ENCODE measurements at places on chromosomes 5 and 9. TPM values are rescaled to one million over a fixed set of nuclear protein-coding genes. Genes with fewer than 3 reads are reported as not detected.
A peak's percentile ranks its signal among the peaks of the same experiment; 100 is the strongest.

Gene PCDHA11
- 0.10 TPM for total RNA-seq

Gene PCDHGC4
- total RNA-seq, result 0.22 TPM

Gene NAIF1
- total RNA-seq, result 15.7 TPM

Gene PLAC8L1
- total RNA-seq, result not detected

- no peak for DNase-seq
These were observed 261.5 kb downstream of the FANCC start for GRCh38 chr9:95055851-95056551.

GRCh38 chr9:29150606-29151005, 1577.3 kb upstream of the C9orf72 start:
- DNase-seq, result peak; percentile 8

DNA sequence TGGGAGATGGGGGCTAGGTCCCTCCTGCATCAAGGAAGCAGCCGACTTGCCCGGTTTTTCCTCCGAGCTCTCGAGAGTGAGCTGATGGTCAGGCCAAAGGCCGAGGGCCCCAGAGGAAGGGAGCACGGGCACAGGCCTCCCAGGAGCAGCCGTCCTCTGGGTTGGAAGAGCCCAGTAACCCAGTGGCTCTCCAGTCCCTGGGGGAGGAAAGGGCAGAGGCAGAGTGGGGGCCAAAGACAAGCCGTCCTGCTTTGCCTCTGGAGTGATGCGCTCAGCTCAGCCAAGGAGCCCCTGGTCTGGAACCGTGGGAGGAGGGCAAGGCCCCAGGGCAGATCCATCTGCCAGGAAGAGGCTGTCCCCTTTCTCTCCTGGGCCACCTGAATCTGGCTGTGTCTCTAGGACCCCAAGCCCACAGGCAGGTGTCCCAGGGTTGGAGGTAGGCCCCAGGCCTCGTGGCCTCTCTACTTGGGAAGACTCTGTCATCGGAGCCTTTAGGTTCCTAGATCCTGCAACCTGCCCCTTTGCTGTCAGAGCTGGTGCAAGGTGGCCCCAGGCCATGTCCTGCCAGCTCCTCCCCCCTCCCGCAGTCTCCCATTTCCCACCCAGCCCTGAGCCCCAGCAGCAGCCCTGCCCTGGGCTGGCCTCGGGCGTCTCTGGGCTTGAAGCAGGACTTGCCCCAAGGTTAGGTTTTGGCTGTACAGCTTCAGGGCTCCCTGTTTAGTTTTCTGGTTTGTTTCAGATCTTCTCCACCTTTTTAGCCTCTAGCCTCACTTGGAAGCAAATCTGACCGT, 224.1 kb downstream of the CACNA1B start:
- no peak for DNase-seq

GRCh38 chr9:108207561-108208165, 648.1 kb downstream of the ACTL7B start:
- DNase-seq, result no peak

- no peak for DNase-seq
These were observed 7.6 kb downstream of the DCANP1 start for GRCh38 chr5:135439231-135440205.

DNA sequence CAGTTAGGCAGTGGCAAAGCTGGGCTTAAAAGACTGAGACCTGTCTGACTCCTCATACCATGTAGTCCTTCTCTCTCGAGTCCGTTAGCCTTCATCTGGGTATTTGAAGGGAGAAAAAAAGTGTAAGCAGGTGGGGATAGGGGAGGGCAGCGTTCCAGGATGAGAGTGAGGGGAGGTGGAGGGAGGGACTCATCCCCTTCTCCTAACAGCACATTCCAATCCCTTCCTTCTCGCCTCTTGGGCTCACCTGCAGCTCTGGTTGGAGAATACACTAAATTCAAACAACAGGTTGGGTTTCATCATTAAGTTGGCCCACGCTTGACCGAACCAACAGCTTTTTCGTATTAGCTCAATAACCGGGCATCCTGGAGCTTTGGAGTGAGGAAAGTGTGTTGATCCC, 3.6 kb downstream of the NEURL1B start:
- DNase-seq, result no peak

DNA sequence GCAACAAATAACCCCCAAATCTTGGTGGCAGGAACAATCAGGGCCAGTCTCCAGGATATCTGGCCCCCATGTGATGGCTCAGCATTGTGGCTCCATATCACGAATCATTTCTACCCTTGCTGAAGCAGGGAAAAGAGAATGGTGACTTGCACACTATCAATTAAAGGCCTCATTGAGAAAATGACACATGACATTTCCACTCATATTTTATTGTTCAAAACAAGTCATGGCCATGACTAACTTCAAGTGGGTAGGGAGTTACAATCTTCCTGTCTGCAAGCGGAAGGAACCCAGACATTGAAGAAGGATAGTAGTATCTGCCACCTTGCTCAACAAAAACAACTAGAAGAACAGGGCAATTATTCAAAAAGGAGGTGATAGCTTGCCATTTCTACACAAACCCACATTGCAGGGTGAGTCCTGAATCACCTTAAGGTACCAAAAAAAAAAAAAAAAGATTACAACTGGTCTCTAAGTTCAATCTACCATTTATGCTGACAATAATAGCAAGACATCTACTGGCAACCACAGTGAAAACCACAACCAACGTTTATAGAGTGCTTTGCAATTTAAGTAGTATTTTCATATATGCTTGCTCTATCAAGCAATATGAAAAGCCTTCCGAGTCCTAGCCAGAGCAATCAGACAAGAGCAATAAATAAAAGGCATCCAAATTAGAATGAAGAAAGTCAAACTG, 186.7 kb upstream of the DAPK1 start:
- no peak for DNase-seq

GRCh38 chr9:78707080-78707479, 410.2 kb downstream of the PSAT1 start:
- no peak for DNase-seq

DNA sequence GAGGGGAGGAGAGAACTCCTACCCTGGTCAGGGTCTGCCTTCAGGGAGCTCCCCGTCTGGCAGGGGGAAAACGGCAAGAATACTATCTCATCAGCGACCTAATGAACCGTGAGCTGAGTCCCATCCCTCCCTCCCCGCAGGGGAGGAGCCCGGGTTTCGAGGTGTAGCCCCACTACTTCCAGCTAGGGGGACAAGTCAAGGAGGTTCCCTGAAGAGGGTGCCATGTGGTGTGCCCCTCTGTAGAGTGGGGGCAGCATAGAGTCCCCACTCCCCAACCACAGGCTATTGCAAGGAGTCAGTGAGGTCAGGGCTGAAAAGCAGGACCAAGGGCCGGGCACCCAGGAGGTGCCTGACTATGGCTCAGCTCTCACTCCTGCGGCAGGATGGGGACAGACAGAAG, 50.9 kb upstream of the RXRA start:
- DNase-seq, result no peak

GRCh38 chr9:131259432-131259898, 16.8 kb downstream of the FAM78A start:
- no peak for DNase-seq

GRCh38 chr5:27734838-27735237, 696.5 kb upstream of the CDH9 start:
- DNase-seq, result no peak

DNA sequence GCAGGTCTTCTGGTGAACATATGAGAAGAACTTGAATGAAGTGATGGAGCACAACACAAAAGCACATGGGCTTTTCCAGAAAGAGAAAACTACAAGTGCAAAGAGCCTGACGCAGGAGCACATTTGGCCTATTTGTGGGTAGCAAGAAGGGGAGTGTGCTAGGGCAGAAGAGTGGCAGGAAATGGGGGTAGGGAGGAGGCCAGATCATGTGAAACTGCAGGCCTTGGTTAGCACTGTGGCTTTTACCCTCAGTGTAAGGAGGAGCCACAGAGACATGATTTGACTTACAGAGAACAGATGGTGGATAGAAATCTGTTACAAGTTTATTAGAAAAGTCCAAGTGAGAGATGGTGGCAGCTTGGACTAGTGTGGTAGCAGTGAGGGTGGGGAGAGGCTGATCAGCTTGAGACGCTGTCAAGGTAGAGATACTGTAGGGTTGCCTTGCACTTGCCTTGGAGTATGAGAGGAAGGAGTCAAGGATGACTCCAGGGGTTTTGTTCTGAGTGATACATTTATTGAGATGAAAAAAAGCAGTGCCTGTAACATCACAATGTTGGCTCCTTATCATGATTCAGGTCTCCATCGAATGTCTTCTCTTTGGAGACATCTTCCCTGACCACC, 126.7 kb downstream of the PPP2R2B start:
- no peak for DNase-seq

DNA sequence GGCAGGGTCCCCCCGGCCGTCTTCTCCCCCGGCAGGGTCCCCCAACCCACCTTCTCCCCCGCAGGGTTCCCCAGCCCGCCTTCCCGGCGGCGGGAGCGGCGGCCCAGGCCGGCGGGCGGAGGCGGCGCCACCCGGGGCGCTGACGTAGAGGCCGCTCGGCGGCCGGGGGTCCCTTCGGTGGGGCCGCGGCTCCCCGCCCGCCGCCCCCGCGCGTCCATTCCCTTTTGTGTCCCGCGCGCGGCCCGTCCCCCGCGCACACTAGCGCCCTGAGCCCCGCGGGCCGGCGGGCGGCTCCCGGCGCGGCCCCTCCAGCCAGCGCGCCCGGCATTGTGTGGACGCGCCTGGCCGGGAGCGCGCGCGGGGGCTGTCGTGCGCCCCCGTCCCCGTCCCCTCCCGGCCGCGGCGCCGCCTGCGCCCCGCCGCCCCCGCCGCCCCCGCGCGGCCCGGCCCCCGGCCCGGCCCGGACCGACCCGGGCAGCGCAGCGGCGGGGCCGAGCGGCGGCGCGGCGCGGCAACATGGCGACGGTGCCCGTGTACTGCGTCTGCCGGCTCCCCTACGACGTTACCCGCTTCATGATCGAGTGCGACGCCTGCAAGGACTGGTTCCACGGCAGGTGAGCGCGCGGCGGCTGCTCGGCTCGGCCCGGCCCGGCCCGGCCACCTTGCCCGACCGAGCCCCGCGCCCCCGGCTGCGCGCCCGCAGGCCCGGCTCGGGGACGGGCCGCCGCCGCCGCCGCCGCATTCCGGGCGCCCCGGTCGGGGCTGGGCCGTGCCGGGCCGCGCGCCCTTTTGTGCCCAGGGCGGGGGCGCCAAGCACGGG, at the start of gene PHF2:
PHF2 (plus strand) TSS at position 327 of the 820 bp plus-strand sequence; CDS start at position 517, 190 bp downstream.
- DNase-seq, result no peak

DNA sequence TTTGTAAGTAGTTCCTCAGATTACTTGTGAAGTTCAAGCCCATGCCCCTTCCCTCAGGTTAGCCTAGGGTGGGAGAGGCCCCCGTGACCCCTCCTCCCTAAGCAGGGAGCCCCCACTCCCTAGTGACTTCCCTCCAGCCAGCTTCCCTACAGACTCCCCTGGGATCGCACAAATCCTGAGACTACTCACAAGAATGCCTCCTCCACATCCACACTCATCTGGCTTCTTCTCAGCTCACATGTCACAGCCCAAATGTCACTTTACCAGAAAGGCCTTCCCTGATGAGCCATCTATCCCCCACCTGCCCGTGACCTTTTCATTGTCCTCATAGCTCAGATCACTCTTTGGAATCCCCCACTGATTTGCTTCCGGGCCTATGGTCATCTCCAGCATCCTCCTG, 96.7 kb upstream of the ARAP3 start:
- peak; percentile 29 for DNase-seq

GRCh38 chr9:14031060-14031414, 282.9 kb downstream of the NFIB start:
- DNase-seq, result no peak

GRCh38 chr5:53472720-53473510, 7.5 kb upstream of the FST start:
- no peak for DNase-seq

- DNase-seq, result no peak
These were observed 37.0 kb downstream of the TMEM215 start for GRCh38 chr9:32820322-32820721.

DNA sequence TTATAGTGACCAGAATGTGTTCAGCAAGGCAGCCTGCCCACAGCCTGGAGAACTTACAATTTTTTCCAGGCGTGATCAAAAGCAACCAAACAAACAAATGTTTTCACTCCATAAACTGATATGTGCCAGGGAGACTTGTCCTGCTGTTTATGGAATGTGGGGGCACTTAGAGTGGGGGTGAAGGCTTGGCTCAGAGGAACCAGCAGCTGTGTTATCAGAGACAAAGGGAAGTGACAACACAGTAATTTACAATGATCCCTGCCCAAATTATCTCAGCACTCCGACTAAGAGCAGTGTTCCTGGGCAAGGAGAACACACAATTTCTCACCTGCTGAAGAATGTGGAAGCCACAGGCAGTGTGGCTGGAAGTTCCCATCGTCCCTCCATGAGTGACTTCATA, 429.1 kb upstream of the IRX4 start:
- no peak for DNase-seq

DNA sequence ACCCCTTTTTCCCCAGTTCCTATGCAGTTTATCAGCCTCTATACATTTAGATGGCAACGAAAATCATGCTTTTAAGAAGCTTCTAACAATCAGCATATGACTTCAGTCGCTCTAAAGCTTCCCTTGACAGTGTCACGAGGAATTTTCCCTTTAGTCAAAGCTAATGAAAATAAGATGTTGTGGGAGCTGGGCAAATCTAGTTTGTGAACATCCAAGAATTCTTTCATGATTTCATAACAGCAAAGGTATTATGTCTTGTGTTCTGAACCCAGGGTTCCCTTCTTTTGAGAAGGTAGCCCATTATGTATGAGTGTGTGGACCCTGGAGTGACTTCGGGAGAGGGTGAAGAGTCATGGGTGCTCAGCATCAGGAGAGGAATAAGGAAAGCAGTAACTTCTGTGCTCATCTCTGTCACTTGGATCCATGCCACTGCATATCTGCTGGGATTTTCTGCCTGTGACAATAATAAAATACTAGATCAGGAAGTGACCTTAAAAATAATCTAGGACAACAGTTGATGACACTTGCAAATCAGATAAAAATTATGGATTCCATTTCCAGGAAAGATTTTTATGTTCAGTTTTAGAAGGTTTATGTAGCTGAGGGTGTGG, 102.4 kb downstream of the PCSK1 start:
- no peak for DNase-seq

DNA sequence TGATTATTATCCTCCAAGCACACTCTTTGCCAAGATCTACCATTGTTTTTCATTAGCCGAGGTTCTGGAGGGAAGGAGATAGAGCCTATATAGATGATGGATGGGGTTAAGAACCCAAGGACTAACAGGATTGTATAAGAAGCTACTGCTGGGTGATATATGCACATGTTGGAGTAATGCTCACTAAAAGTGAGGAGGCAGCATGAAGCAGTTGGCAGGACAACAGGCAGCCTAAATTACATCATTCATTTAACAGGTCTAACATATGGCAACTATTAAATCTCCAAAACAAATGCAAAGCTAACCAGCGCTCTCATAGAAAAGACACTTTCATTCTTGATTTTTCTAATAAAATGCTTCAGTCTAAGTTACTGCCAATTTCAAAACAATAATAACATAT, 293.2 kb downstream of the EPB41L4A start:
- DNase-seq, result no peak

GRCh38 chr9:135678236-135679017, 15.3 kb downstream of the LCN9 start:
- DNase-seq, result no peak

DNA sequence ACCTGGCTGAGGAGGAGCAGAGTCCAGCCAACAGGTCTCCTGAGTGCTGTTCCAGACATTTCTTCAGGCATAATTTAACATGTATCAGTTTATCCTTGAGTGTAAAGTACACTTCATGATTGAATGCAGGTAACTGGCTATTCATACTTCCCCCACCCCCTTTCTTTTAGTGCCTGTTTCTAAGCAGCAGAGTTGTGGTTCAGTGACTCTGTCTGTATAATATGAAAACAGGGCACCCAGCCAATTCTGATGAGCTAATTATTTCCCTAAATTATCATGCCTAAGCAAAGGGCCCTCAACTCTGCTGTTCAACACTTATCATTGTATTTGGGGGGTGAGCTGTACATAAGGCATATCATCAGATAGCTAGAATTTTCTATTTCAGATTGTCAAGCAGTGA, 51.9 kb upstream of the ZSWIM6 start:
- peak; percentile 81 for DNase-seq

Data from A172 (cell line).